NCI-H1436 treated with DMSO at 0.1 percent for 48 hours (cell line): ENCODE measurements at places on chromosomes 13 and 19.

DNA sequence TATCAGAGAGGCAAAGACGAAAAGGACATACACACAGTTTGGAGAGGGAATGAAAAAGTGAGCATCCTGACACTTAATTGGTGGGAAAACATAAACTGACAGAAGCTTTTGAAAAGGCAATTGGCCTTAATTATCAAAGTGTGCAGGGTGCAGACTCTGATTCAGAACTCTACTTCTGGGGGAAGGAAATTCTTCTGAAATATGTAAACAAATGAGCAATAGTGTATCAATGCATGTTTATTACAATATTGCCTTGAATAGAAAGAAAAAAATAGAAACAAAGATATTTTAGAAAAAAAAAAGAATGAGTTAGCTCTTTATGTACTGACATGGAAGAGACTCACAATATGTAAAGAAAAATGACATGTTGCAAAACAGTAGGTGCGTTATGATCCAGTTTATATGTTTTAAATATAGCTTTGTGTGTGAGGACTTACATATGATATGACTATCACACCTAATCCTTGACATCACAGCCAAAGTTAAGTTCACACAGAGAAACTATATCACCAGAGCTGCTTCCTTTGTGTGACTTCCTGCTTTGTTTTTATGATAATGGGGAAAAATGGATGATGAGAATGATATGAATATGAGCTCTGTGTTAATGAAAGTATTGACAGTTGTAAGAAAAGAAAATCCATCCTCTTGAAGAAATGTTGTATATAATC, 182.4 kb downstream of the KCTD12 start:
- DNase-seq: no peak

DNA sequence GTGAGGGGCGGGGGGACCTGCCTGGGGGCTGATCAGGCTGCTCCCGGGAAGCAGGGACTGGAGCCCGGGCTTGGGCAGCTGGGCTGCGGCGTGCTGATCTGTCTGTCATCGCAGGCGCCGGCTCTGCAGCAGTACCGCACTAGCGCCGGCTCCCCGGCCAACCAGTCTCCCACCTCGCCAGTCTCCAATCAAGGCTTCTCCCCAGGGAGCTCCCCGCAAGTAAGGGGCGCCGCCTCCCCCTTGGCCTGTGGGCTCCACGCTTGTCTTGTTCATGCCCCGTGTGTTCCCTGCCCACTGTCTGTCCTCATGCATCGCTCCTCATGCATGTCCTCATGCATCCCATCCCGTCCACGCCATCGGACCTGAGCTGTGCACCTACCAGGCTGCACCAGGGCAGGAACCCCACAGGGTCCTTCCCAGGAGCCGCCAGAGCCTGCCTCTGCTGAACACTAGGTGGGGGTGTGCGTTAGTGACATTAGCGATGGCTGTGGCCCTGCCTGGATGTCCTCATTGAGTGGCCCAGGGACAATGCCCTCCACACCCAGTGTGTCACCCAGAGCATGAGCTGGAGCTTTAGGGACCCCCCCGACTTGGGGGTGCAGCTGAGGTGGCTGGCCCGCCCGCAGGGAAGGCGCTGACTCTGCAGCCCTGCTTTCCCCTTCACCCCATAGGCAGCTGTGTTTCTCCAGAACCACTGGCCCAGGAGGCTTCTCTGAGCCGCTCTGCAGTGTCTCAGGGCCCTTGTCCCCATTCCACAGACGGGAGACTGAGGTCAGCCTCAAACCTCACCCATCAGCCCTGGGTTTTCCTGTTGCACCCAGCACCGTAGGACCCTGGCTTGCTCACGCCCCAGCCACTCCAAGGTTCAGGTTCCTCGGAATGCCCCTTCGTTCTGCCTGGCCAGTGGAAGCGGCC, 19.5 kb downstream of the COMP start:
- DNase-seq: no peak

DNA sequence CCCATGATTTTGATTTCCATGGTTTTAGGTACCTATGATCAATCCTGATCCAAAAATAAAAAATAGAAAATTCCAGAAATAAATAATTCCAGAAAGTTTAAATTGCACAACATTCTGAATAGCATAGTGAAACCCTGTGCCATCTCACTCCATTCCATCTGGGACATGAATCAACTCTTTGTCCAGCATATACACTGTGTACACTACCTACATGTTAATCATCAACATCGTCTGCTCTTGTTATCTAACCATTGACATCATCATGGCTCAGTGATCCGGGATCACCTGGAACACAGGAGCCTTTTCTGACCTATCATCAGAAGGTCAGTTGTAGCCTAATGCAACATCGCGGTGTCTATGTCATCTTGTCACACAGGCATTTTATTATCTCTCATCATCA, 75.6 kb downstream of the MYO16 start:
- DNase-seq: no peak

DNA sequence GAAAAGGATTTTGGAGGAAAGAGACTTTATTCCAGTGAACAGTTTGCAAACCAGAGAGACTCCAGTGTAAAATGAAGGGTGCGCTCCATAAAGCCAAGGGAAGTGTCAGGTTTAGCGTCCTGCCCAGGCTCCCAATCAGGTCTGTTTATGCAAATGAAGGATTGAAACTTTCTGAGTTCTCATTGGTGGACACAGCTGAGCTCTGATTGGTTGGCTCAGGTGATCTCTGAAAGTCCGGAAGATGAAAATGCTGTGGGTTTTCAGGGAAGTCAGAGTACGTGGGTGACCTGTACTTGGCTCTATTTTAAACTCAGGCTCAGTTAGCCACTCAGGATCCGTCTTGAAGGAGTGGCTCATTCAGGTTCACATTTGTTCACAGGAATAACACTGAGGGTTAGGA, 28.7 kb upstream of the CD33 start:
- DNase-seq: no peak

GRCh38 chr13:41746259-41746658, 214.7 kb downstream of the VWA8 start:
- no peak for DNase-seq

- DNase-seq: no peak
These were observed 142.1 kb downstream of the PDS5B start for GRCh38 chr13:32728327-32728726.

- DNase-seq: no peak
These were observed 5.2 kb downstream of the EFNB2 start for GRCh38 chr13:106530171-106530851.

DNA sequence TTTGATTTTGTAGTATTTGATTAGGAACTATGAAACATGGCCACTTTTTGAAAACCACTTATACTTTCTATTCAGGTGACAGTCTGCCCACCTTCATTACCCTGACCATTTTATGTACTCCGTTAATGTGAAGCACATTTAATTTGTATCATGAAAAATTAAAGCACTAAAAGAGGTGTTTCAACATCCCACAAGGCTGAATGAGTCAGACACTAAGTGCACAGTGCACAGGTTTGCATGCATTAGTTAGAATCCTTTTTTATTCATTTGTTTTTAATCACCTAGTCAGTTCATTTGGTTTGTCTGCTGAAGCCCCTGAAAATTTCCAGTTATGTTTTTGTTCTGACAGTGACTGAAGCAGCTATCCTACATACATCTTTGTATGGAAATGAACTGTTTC, 271.0 kb downstream of the SLITRK5 start:
- no peak for DNase-seq

- DNase-seq: no peak
These were observed 1.5 kb downstream of the PLEKHF1 start for GRCh38 chr19:29666578-29667386.

- no peak for DNase-seq
These were observed 17.8 kb upstream of the ZNF846 start for GRCh38 chr19:9786342-9786741.

GRCh38 chr19:16514383-16515019, 18.3 kb downstream of the C19orf44 start:
- DNase-seq: no peak

GRCh38 chr19:1825909-1826556, 14.0 kb upstream of the ATP8B3 start:
- DNase-seq: no peak

GRCh38 chr13:59755632-59756290, 408.0 kb downstream of the DIAPH3 start:
- DNase-seq: no peak

GRCh38 chr13:111429064-111429558, 108.7 kb downstream of the TEX29 start:
- no peak for DNase-seq

GRCh38 chr13:98595134-98595533, 18.2 kb upstream of the STK24 start:
- DNase-seq: no peak

DNA sequence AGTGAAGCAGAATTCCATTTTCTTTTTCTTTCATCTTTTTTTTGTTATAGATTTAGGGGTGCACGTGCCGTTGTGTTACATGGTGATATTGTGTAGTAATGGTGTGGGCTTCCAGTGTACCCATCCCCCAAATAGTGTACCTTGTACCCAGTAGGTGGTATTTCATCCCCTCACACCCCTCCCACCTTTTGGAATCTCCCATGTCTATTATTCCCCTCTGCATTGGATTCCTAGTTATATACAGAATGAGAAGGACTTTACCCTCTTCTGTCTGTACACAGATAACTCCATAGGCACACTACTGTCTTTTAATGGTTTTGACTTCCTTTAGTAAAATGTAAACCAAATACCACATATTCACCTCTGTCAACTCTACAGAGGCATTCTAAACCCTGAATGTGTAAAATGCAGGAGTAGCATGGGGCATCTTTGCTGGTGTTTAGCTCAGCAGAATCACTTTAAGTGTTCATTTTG, 28.0 kb downstream of the FRY start:
- no peak for DNase-seq

- DNase-seq: no peak
These were observed 8.0 kb downstream of the ZNF551 start for GRCh38 chr19:57689750-57690149.

GRCh38 chr13:68190818-68191217, 960.7 kb upstream of the PCDH9 start:
- DNase-seq: no peak

- DNase-seq: no peak
These were observed 226.6 kb upstream of the EDNRB start for GRCh38 chr13:78145276-78145675.

DNA sequence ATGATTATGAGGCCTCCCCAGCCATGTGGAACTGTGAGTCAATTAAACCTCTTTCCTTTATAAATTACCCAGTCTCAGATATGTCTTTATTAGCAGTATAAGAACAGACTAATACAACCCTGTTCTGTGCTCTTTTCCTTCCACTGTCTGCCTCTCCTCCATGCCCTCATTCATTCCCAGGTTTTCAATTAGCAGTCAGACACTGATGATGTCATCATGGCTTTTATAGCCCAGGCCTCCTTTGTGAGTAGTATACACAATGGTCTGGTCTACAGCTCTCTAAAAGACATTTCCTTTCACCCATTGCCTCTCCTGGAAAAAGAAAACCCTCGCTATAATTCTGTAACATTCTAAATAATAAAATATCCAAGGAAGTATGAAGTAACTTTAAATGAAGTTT, 25.5 kb downstream of the FGF14 start:
- no peak for DNase-seq

GRCh38 chr13:110327051-110327721, 20.1 kb downstream of the COL4A2 start:
- DNase-seq: no peak

- DNase-seq: no peak
These were observed 1.7 kb downstream of the B3GNT8 start for GRCh38 chr19:41425174-41426115.

DNA sequence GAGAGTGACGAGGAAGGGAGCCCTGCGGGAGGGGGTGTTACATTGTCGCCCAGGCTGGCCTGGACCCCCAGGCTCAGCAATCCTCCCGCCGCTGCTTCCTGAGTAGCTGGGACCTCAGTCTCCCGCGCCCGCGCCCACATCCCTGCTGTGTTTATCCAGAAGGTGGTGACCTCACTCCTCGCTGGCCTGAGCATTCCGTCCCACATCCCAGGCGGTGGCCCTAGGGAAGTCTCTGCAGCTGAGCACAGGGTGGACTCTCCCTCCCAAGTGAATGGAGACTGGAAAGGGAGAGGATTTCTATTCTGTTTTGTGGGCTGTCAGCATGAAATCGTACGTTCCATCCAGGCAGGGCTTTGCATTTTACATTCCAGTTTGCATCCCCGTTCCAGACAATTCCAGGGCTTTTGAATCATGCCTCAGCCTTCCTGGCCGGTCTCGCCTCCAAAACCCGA, 401 bp upstream of the ZNF765 start:
- no peak for DNase-seq

DNA sequence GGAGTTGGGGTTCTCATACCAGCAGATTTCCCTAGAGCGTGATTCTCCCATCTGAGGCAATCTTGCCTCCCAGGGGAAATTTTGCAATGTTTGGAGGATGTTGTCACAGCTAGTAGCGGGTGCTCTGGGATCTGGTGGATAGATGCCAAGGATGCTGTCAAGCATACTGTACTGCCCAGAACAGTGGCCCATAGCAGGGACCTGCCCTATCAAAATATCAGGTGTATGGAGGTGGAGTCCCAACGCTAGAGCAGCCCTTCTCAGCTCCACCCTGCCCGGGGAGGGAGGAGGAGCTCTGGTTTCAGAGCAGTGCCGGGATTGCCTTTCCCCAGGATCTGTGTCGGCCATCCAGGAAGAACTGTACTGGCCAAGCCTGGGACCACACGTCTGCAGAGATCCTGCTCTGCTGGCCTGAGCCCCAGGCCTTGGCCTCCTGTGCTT, 10.9 kb upstream of the QTRT1 start:
- DNase-seq: no peak

DNA sequence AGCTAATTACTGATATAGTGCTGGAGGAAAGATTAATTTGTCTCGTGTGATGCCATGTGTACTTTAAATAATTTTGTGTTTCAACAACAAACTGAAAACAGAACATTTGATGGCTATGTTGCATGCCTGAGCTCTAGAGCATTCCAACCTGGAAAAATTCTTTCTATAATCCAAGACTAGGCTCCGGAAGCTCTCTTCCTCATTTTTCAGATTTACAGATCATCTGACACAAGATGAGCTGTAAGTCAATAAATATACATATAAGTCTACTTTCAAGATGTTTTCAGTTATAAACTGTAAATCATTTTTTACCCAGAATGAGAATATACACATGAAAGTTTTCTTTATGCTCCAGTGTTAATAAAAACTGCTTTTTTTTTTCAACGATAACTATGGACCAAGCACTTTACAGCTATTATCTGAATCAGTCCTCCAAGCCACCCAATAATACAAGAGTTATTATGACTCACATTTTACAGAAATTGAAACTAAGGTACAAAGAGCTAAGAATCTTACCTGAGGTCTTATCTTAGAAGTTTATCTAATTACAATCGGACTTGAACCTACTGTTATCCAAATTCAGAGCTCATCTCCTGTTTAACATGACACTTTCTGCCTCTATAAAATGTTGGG, 6.4 kb upstream of the FOXO1 start:
- no peak for DNase-seq
